Epithelial cell of esophagus (primary cell): ENCODE measurements at places on chromosomes 3 and 15.

DNA sequence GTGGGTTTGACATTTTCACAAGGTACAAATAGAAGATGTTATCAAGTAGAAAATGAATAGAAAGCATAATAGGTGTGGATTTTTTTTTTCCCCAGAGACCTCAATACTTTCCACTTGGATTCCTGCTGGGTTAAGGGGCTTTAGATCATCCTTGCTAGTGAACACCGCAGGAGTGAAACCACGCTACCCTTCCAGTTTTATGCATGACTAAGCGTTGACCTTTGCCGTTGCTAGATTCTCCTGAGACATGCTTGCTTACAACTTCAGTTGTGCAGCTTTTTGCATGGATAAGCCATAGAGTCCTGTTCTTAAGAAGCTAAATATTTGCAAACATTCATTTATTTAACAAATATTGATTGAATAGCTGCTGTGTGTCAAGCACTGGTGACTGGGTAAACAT lies 299.7 kb upstream of the LMCD1 start:
- DNase-seq = peak; percentile 66

DNA sequence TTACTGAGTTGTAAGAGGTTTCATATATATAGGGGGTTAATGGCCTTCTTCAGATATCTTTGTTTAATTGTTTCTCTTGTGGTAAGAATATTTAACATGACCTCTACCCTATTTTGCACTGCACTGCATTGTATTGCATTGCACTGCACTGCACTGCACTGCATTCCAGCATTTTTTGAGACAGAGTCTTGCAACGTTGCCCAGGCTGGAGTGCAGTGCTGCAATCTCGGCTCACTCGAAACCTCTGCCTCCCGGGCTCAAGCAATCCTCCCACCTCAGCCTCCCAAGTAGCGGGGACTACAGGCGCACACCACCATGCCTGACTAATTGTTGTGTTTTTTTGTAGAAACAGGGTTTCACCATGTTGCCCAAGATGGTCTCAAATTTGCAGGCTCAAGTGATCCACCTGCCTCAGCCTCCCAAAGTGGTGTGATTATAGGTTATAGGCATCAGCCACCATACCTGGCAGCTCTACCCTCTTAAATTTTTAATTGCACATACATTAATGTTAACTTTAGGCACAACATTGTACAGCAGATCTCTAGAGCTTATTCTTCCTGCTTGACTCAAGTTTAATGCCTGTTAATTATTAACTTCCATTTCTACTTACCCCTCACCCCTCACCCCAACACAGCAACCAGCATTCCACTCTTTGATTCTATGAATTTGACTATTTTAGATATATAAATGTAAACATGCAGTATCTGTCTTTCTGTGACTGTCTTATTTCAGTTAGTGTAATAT lies 38.4 kb downstream of the NEDD4 start:
- DNase-seq = no peak

- no peak for DNase-seq
Measured at GRCh38 chr3:129502641-129503408, 25.6 kb upstream of the RHO start.

GRCh38 chr3:179677884-179678283 lies 25.0 kb downstream of the USP13 start:
- DNase-seq = no peak

GRCh38 chr3:124352149-124352539 lies 360.2 kb upstream of the ROPN1 start:
- DNase-seq = no peak

- DNase-seq = no peak
Measured at GRCh38 chr3:13023235-13023970, 49.8 kb downstream of the IQSEC1 start.

GRCh38 chr3:142664819-142665218 lies 59.0 kb upstream of the TRPC1 start:
- DNase-seq = no peak

DNA sequence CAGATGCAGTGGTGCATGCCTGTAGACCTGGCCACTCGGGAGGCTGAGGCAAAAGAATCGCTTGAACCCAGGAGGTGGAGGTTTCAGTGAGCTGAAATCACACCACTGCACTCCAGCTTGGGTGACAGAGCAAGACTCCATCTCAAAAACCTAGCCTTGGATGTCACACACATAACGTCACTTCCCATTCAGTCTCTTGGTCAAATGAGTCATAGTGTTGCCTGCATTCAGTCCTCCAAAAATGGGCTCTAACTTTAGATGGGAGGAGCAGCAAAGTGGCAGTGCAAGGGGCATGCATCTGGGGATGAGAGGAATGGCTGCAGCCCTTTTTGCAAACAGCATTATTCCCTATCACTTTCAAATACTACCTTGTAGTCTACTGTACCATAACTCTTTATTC lies 62.9 kb upstream of the AGBL1 start:
- no peak for DNase-seq

- DNase-seq = no peak
Measured at GRCh38 chr3:89392991-89393390, 285.6 kb downstream of the EPHA3 start.

DNA sequence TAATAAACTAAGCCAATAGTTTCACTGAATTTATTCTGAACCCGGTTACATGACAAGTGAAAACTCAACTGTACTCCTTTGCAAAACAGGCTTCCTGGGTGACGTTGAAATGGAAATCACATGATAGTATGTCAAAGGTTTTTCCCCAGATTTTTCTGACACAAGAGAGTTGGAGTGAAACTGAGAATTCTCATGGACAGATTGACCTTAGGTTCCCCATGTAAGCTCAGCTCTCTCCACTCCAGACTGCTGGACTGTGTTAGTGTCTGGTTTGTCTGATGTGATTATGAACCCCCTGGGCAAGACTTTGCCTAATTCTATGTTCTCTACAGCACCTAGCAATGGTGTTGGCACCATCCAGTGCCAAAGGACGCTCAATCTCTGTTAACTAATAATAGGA lies 219.7 kb upstream of the COL8A1 start:
- no peak for DNase-seq

GRCh38 chr3:191120447-191121298 lies 78.4 kb upstream of the OSTN start:
- no peak for DNase-seq

DNA sequence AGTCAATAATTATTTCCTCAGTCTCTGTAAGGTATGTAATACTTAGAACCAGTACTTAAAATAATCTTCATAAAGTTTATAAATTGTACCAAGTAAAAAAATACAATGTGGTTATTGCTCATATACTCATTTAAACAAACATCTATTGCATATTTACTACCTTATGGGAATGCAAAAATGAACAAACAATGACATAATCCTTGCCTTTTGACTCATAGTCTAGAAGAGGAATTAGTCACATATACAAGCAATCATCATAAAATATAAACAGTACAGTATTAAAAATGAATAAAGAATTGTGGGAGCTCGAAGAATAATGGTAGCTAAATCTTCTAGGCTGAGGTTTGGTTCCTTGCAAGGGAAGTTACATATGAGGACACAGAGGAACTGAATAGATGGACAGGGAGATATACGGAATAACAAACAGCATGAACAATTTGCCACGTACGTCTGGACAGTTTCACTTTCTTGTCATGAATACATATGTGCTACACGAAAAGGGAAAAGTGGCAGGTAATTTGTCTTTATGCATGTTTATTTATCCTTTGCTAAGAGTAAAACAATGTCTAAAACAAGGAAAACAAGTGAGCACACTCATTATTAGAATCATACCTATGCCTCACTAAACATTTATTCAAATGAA lies 17.2 kb downstream of the IMPG2 start:
- peak; percentile 84 for DNase-seq
